ENCODE measurements at places on chromosomes 11 and 22.

DNA sequence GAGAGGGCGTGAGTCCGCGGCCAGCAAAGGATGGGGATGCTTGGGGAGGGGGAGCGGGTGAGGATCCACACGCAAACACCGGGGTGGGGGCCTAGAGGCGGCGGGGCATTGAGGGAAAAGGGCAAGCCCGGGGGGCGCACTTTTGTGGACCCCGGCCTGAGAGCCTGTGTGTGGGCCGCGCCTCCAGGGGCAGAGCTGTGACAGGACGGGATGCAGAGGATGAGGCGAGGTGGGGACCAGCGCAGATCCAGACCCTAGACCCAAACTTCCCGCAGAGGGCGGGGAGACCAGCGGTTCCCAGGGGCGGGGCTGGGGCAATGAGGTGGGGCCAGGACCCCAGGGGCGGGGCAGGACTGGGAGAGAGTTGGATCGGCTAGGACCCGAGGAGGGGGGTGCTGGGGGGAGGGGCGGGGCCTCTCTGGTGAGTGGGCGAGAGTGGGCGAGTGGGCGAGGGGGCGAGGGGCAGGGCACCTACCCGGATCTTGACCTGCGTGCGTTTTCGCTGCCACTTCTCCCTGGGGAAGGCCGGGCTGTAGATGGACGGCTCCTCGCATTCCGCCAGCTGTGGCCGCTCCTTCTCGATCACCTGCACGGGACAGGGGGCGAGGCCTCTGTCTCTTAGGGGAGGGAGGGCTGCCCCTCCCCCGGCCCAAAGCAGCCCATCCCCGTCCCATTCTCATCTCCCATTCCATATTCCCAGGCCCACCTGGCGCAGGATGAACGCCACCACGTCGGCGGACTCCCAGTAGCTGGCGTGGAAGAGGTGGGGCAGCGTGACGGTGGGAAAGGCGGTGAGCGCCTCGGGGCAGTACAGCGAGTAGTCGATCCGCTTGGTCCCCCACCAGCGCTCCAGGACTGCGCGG, 10.6 kb downstream of the PITPNM1 start:
- DNase-seq, result no peak

DNA sequence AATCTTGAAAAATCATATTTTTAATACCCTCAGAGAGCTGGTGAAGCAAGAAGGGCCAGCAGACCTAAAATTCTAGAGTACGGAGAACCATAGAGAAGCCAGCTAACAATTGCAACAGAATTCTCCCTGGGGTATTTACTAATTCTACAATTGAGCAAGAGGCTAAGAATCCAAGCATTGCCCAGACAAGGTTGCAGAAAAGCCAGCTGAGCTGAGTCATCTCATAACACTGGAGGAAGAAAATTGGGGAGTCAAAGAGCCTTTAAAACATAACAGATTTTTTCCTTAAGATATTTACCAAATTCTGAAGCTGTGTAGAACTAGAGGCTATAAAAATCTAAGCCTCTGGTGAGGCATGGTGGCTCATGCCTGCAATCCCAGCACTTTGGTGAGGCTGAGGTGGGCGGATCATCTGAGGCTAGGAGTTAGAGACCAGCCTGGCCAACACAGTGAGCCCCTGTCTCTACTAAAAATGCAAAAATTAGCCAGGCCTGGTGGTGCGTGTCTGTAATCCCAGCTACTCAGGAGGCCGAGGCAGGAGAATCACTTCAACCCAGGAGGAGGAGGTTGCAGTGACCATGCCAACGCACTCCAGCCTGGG, 13.6 kb upstream of the TMEM216 start:
- DNase-seq, result no peak

GRCh38 chr11:98565311-98565710, 455.4 kb upstream of the CNTN5 start:
- DNase-seq, result no peak

- DNase-seq, result no peak
Observed at GRCh38 chr11:20887137-20887536, 217.8 kb downstream of the NELL1 start.

GRCh38 chr11:7019500-7020182, 505 bp downstream of the ZNF214 start:
- DNase-seq, result no peak

DNA sequence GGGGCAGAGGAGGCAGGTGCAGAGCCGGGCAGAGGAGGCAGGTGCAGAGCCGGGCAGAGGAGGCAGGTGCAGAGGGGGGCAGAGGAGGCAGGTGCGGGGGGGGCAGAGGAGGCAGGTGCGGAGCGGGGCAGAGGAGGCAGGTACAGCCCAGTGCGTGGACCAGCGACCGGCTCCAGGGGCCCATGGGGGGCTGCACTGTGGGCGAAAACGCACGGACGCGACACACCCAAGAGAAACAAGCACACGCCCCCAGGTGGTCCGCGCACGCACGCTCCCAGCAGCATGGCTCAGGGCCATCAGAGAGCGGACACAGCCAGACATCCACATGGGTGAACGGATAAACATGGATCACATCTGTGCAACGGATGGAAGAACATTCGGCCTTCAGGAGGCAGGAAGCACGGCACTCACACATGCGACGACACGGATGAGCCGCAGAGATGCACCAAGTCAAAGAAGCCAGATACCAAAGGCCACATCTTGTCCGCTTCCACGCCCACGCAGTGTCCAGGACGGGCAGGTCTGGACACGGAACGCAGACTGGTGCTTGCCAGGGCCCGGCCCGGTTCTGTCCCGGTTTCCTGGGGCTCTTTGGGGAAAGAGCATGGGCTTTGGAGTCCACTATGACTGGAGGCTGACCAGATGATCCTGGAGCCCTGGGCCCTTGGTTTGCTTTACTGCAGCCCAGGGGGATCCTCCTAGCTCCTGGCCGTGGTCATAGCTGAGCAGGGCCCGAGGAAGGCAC, 21.8 kb downstream of the OSBPL5 start:
- DNase-seq, result no peak

- DNase-seq, result no peak
Observed at GRCh38 chr11:96293109-96293508, 49.9 kb downstream of the MAML2 start.

GRCh38 chr11:911031-911889, 650 bp upstream of the CHID1 start:
- peak; percentile 38 for DNase-seq

DNA sequence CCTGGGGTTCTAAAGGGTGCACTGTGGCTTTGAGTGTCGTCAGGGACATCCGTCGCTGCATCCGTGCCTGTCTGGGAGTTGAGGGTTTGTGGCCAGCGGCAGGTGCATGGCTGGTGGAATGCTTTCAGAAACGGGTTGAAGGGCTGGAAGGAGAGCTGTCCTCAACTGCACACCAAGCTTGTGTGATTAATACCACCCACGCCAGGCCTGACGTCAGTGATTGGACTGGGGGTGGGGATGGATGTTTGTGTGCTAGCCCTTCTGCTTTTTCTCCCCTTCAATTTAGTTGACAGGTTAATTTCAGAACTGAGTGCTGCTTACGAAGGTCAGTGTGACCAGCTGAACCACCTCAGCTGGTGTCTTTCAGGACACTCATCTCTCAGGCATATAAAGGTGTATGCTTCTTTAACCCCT, 3.2 kb upstream of the GAB2 start:
- no peak for DNase-seq

GRCh38 chr22:20748731-20749428, 25.0 kb upstream of the SERPIND1 start:
- DNase-seq, result no peak

GRCh38 chr11:34487430-34487829, 26.2 kb downstream of the ELF5 start:
- DNase-seq, result no peak

GRCh38 chr11:71977743-71978418, 20.8 kb upstream of the IL18BP start:
- peak; percentile 62 for DNase-seq

- DNase-seq, result no peak
Observed at GRCh38 chr22:44246615-44247326, 66.0 kb downstream of the SHISAL1 start.

DNA sequence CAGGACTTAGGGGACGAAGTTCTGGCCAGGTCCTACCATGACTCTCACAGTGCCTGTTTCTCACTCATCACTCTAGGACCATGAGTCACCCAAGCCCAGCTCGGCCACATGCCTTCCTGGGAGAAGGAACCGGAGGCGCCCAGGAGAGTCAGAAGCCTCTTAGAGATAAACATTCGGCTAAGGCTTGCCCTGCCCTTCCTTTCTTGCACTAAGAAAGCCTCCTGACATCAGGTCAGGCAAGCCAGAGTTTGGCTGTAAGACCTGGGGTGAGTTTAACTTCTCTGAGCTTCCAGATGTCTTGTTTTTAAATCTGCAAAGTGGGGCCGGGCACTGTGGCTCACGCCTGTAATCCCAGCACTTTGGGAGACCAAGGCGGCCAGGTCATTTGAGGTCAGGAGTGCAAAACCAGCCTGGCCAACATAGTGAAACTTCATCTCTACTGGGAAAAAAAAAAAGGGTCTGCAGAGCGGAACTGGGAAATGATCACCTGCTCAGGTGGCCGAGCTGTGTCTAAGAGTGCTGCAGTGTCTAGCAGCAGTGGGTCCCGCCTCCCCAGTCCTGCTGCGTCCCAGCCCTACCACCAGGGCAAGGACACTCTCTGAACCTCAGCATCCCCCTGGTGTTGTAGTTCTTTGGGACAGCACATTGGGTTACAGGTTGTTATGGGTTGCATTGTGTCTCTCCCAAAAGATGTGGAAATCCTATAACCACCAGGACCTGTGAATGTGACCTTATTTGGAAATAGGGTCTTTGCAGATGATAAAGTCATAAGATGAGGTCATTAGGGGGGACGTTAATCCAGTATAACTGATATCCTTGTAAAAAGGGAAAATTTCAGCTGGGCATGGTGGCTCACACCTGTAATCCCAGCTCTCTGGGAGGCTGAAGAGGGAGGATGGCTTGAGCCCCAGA, 1.8 kb upstream of the CARS1 start:
- DNase-seq, result no peak

GRCh38 chr11:73235236-73235786, 17.2 kb downstream of the P2RY2 start:
- no peak for DNase-seq

DNA sequence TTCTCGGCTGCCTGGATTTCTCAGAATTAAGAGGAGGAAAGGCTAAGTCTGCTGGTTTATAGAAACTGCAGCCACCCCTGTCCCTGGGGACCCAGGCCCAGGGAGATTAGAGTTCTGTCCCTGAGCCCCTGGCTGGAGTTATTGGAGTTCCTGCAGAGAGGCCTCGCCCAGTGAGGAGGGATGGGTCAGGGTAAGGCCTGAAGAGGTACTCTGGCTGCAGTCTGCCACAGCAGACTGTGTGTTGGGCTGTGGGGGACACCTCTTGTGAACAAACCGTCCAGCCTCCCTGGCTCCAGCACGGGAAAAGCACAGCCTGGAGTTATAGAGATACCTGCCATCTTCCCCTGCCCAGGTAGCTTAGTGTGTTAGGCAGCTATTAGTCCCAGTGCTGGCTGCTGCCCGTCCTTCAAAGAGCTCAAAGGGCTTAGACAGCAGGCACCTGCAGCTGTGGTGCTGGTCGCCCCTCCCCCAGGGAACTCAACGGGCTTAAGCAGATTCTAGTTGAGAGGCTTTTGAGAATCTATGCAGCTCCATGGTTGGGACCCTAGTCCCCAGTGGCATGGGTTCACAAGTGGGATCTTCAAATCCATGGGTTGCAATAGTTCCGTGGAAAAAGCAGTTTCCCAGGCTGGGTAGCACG, 36.6 kb upstream of the MUC15 start:
- no peak for DNase-seq

- DNase-seq, result no peak
Observed at GRCh38 chr11:115134926-115135325, 369.3 kb downstream of the CADM1 start.

- no peak for DNase-seq
Observed at GRCh38 chr11:122804796-122805195, 33.5 kb upstream of the CRTAM start.

DNA sequence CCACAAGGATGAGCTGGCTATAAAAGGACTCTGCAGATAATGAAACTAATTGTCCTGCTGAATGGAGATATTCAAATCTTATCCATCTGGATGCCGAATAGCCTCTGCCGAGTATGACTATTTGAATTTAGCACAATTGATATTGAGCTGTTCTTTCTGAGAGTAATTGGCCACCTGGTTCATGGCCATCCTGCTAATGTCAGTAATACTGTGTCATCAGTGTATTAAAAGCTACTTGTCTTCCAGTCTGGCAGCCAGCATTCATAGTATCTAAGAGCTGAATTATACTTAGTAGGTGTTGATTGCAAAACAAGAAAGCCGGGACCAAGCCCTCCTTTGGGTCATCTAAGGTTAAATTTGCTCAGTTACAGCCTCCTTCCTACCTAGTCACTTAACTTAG, 310.7 kb upstream of the NCAM1 start:
- DNase-seq, result no peak

DNA sequence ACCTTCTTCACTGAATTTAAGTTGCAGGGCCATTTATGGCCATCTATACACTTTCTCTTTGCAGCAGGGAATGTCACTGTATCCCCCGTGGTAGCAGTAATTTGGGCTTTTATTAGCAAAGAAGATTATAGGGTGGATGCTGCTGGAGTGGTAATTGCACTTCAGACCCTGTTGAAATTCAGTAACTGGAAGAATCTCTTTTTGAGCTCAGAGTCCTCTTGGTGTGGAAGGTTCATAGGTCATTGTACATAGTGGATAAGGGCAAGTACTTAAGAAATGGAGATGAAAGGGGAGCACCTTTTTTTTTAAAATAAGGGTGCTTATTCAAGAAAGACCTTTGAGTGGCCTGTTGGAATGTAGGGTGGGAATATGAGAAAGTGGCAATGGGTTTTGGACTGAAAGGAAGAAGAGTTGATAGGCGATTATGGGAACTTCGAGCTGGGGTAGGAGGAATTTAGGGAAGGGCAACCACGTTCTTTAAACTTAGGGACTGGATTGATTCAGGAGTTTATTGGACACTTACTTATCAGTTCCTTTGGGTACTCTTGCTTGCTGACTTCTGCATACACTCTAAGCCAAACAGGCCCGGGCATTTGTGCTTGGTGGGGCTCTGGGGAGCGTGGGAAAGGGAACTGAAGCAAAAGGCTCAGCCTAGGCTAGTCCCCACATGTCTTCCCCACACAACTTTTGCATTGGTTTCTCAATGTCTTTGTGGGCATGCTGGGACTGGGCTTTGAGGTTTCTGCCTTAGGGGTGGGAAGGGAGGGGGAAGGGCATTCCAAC, 26.5 kb downstream of the CTNND1 start:
- no peak for DNase-seq

DNA sequence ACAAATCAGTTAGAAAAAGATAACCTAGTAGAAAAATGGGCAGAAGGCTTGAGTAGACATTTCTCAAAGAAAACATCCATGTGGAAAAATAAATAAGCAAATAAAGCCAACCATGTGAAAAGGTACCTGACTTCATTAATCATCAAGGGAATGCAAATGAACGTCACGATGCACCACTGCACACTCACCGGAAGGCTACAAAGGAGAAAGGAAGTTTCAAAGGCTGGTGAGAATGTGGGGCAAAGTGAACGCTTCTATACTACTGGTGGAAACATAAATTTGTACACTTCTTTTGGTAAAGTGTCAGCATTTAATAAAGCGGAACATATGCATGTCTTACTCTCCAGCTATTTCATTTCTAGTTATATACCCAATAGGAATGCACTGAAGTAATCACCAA, 166.8 kb downstream of the CSNK2A3 start:
- DNase-seq, result no peak

DNA sequence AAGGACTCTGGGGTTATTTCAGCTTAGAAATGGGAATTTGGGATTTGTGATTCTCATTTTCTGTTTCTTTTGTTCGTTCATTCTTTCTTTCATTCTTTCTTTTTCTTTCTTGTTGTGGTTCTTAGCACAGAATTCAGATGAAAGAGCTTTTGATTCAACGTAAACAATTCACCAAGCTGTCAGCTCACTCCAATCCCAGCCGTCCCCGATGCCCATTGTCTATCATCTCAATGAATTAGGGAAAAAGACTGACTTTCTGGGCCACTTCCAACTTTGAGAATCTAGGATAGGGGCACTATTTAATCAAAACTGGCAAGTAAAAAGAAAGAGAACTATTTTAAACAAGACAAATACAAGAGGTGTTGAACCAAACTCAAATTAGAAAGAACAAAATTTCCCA, 25.1 kb upstream of the TMA7B start:
- DNase-seq, result no peak
